Muscle of leg (tissue), 16 donors: ENCODE measurements at places on chromosomes 4 and X.

GRCh38 chr4:8173492-8174242 lies 15.1 kb upstream of the ABLIM2 start:
- no peak for DNase-seq

- DNase-seq: peak; percentile 68
Measured at GRCh38 chr4:125735102-125735501, 420.3 kb downstream of the FAT4 start.

DNA sequence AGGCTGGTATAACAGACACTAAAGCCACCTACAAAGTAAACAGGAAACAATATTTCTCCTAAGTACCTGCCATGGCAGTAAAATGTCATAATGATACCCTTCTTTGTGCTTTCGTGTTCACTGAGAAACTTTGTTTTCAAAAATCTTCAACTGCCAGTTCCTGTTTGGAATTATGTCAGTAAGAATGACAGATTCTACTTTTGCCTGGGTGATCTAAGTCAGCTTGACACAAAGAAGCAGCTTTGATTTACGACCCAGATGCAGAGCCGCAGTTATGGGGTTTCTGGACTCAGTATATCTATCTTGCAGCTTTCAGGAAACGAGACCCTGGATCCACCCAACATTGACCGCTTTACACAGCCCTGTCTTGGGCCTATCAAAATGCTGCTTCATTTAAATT lies 71.2 kb downstream of the SNX25 start:
- DNase-seq: no peak

GRCh38 chr4:152385551-152385950 lies 150.3 kb downstream of the FBXW7 start:
- DNase-seq: no peak

DNA sequence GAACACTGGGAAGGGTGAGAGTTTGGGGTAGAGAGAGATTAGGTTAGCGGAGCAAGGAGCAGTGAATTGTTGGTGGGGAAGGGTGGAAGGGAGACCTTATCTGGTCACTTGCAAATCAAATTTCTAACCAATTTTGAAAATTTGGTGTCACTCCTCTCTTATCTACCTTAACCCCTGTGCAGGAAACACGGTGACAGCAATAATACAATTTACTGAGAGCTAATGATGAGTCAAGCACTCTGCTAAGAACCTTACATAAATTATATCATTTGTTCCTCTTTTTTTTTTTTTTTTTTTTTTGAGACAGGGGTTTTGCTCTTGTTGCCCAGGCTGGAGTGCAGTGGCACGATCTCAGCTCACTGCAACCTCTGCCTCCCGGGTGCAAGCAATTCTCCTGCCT lies 116.4 kb downstream of the C4orf51 start:
- DNase-seq: no peak

- peak; percentile 79 for DNase-seq
Measured at GRCh38 chr4:6942238-6942800, 32.7 kb downstream of the TBC1D14 start.

- DNase-seq: no peak
Measured at GRCh38 chrX:69154051-69154450, 11.2 kb downstream of the PJA1 start.

DNA sequence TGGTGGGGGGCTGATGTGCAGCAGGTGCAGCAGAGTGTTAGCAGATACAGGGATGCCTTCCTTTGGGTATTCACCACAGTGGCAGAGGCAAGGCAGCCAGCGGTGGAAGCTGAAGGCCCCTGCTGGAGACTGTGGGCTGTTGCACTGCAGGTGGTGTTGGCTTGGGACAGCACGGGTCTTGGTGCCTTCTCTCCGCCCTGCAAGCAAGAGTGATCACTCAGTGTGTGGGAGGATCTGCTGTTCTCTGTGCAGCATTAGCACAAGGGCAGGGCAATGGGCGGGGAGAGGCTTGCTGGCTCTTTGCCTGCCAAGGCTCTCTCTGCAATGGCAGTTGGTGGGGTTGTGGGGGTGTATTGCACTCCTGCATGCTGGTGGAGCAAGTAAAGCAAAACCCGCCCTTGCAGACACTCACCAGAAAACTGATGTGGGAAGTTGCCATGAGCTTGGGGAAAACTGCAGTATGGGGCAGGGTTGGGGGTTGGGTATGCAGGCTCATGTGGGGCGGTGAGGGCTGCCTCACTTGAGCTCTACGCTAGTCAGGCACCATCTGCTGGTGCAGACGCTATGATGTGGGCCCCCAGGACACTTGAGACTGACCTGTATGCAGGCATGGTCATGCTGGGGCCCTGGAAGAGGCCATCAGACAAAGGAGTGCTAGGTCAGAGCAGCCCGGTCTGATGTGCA lies 820.8 kb upstream of the GRIA3 start:
- DNase-seq: no peak

- no peak for DNase-seq
Measured at GRCh38 chrX:47078129-47079043, at the start of gene RGN. TSS of gene RGN (plus strand) at chrX:47078443. CDS start at chrX:47081145, 2,702 bp downstream.

GRCh38 chrX:120207009-120207605 lies 43.5 kb upstream of the ZBTB33 start:
- no peak for DNase-seq

DNA sequence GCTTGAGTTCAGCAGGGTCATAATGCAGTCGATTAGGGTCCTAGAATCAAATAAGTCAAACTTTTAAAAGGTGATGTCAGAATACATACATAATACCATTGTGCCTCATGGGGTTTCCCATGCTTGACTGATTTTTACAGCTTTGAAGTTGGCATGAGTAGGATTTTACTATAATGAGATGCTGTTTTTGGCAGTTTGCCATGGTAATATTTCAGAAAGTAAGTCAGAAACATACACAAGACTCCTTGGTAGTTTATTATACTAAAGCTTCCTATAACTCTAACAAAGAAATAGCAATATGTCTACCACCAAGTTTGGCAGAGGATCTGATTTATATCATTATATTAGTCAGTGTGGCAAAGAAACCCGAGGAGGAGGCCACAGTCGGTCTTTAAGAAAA lies 45.2 kb downstream of the PHKA2 start:
- no peak for DNase-seq

GRCh38 chrX:6432226-6432625 lies 102.7 kb downstream of the VCX3A start:
- no peak for DNase-seq

DNA sequence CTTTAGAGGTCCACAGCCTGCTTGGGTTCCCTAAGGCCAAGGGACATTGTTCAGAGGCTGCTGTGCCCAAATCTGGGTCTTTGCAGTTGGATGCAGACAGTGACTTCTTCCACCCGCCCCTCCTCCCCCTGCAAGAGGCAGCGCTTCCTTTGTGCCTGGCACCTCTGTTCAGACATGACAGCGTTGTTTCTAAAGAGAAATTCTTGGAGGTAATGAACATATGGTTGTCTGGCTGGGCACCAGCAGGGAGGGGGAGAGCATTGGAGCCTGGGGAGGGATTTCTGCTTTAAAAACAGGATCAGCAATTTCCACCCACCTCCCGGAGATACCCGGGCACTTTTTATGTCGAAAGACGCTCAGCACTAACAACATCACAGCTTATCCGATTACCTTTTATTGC lies 51.5 kb downstream of the PSAPL1 start:
- DNase-seq: no peak

GRCh38 chrX:24692305-24692704 lies 1.4 kb upstream of the POLA1 start:
- DNase-seq: no peak

GRCh38 chr4:53601251-53601764 lies 10.0 kb upstream of the LNX1 start:
- peak; percentile 83 for DNase-seq

DNA sequence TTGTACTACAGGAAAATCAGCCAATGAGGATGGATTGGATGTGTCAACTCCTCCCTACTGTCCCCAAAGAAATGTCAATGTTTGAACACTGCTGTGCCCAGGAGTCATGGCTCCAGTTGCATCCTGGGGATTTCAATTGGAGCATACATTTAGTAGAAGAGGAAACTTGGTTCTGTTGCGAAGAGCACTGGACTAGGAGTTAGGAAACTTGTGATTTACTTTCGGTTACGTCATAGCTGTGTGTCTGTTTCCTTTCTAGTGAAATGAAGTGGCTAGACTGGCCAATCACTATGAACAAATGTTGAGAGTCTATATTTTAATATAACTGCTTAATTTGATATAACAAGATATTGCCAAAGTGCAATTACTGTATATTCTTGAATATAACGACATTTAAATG lies 35.2 kb downstream of the ARL9 start:
- DNase-seq: no peak

GRCh38 chr4:59838236-59838635 lies 1361.9 kb upstream of the ADGRL3 start:
- DNase-seq: no peak

DNA sequence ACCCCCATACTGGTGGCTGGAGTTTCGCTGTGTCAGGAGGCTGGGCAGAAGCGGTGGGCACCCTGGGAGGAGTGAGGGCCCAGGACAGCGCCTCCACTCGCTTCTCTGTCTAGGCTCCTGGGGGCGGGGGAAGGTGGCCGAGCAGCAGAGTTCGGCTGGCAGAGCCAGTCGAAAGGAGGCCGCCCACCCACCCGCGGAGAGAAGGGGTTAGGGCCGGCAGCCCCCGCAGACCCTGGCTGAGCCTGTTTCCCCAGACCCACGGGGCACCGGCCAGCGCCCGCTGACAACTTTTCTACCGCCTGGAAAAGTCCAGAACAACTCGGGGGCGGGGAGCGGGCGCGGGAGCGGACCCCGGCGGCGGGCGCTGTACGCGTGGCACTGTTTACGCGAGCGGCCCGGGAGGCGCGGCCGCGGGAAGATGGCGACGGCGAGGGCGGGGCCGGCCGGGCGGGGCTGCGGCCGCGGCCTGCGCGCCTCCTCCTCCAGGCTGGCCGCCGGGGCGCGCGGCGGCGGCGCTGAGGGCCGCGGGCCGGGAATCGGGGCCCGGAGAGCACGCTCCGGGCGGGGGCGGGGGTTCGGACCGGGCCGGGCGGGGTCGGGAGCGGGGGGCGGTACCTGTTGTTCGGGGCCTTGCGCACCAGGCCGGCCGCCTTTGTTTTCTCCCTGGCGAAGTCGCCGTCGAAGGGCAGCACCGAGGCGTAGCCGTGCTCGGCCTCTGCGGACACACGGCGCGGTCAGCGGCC lies 628 bp downstream of the MXD4 start:
- DNase-seq: peak; percentile 77

DNA sequence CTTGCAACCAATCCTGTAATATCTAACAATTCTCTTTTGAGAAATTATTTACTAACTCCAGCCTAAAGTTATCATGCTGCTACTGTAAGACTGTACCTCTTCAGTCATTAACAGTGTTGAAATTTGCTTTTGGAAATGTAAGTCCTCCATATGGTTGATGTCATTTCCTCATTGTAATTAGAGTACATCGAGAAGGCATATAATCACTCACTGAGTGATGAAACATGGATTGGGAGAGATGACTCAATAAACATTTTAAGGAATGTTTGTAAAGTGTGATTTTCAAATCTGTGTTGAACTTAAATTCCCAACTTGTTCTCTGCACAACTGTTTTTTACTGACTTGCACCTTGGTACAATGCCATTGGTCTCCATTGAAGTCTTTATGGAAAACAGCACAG lies 61.2 kb downstream of the HMGB2 start:
- DNase-seq: no peak

DNA sequence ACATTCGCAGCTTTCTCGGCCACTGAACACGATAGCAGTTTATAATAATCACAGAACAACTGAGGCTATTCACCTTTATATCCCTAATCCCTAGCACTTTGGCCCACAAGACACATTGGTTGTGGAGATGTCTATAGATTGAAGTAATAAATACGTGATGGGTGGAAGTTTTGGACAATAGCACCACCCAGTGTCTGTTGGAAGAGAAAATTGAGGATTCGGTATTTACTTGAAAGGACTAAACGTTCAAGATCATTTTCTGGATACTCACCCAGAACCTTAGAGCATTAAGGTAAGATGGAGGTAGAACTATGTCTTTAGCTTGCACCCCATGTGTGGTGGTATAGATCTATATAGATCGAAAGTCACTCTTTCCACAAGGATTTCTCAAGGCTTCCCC lies 787 bp upstream of the TMSB15A start:
- peak; percentile 41 for DNase-seq
